Upper lobe of right lung (tissue), 1 donor: ENCODE measurements at places on chromosomes 1 and 21.

DNA sequence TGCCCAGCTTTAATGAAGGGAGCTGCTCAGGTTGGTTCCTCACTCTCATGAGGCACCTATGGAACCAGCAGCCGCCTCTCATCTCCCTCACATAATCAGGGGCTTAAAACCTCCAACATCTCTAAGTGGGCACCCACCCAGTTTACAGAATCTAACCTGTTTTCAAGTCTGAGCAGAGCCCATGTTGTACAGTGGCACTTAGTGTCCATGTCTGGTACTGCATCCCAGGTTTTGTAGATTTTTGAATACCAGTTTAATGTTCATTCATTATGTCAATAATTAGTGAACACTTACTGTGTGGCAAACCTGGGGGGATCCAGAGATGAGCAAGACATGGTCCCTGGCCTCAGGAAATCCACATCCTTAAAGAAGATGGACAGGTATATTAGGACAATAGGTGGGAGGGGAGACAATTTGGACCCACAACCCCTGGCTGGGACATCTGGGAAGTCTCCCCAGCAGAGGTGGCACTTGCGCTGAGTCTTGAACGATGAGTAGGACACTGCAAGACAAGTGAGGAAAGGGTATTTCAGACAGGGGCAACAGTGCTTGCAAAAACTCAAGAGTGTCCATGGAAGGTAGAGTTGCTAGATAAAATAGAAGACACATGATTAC is 83.3 kb downstream of the LACTBL1 start:
- no peaks in the 10 kb centered on the region for H3K4me1 ChIP-seq
- no peaks in the 10 kb centered on the region for H3K36me3 ChIP-seq
- H3K27ac ChIP-seq: no peak overlapping the region

GRCh38 chr21:14545906-14546480 is at the start of gene SAMSN1:
Gene SAMSN1 (minus strand): TSS chr21:14546315. CDS start chr21:14546261, 54 bp downstream.
- DNase-seq: no peak
- no peaks in the 10 kb centered on the region for H3K36me3 ChIP-seq
- H3K4me3 ChIP-seq: peak within 1 kb of the TSS; percentile 40
- H3K4me1 ChIP-seq: no peaks in the 10 kb centered on the region
- peak within 1 kb of the TSS; percentile 79 for H3K27ac ChIP-seq

DNA sequence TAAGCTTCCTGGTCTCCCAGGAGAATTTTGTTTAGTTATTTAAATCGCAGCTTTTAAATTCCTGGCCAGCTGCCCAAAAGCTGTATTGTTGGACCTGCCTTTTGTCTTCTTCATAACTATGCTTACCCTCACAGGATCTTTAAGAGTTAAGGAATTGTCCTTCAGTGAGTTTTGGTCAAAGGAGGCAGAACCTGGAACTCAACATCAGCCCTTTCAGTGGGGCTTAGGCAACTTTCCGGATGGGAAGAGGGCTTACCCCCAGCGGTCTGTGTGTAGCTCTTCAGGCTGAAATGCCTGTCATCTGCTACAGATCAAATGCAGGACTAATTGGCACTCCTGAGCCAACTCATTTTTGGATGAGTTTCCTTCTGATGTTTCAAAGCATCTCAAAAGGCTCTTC is 402.6 kb downstream of the SIPA1L2 start:
- H3K4me1 ChIP-seq: no peaks in the 10 kb centered on the region
- H3K27ac ChIP-seq: no peak overlapping the region
- no peak for DNase-seq

- H3K27me3 ChIP-seq: no peaks in the 10 kb centered on the region
- H3K36me3 ChIP-seq: no peaks in the 10 kb centered on the region
- peak overlapping the region; percentile 55 for H3K27ac ChIP-seq
- H3K4me1 ChIP-seq: peaks cover 21% of the 10 kb centered on the region
- no peak for DNase-seq
These were observed 1.4 kb upstream of the G0S2 start for GRCh38 chr1:209673631-209674417.

- no peak overlapping the region for H3K27ac ChIP-seq
- H3K4me3 ChIP-seq: no peak overlapping the region
- H3K27me3 ChIP-seq: no peaks in the 10 kb centered on the region
- peaks cover 63% of the 10 kb centered on the region for H3K36me3 ChIP-seq
These were observed 6.7 kb downstream of the CERS2 start for GRCh38 chr1:150967936-150968335.

DNA sequence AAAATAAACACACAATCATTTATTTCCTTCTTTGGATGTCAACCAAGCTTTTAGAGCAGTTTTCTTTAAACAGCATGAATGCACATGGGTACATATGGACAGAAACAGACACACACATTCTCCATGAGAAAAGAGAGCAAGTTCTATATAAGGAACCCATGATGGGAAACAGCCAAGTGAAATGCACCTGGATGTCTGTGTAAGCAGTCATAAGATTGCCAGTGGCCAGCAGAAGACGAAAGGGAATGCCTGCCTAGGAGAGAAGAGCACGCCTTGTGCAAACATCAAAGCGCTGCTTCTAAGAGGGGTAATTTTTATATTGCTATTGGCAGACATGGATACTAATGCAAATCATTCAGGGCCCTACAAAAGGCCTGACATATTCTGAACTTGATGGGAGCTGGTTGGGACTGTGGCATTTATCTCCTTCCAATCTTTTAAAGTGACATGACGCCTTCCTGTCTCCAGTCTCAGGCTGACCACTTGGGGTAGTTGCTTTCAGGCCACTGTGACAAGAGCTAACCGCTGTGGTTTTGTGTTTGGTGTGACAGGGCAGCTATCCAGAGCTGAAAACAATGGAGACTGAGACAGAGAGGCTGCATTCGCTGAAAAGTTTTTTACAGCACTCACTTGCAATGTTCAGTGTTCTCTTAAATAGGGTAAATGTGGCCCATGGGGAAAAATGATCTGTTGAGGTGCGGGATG is 75.0 kb upstream of the DPT start:
- no peak for DNase-seq
- no peaks in the 10 kb centered on the region for H3K4me1 ChIP-seq
- no peak overlapping the region for H3K27ac ChIP-seq
- no peaks in the 10 kb centered on the region for H3K27me3 ChIP-seq
- H3K36me3 ChIP-seq: no peaks in the 10 kb centered on the region
- no peak overlapping the region for H3K4me3 ChIP-seq

DNA sequence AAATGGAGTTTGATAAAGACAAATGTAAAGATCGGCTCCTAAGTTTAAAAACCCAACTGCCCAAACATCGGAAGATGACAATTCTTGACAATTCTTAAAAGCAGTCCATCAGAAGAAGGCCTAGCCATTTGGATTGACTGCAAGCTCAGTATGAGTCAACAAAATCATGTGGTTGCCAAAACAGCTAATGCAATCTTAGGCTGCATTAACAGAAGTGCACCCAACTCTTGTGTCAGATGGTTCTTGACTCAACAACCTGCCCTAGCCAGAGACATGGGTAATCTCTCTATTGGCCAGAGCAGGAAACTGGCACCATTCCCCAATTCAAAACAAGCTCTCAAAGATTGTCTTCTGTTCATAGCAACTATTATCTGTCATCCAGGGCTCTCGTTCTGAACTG is 9.9 kb upstream of the NCF2 start:
- no peaks in the 10 kb centered on the region for H3K36me3 ChIP-seq
- H3K4me1 ChIP-seq: no peaks in the 10 kb centered on the region
- no peaks in the 10 kb centered on the region for H3K27me3 ChIP-seq
- H3K27ac ChIP-seq: peak overlapping the region; percentile 1

GRCh38 chr21:14099570-14099969 is 111.2 kb downstream of the LIPI start:
- no peaks in the 10 kb centered on the region for H3K4me1 ChIP-seq
- no peak overlapping the region for H3K4me3 ChIP-seq
- no peak for DNase-seq
- H3K27me3 ChIP-seq: no peaks in the 10 kb centered on the region
- H3K27ac ChIP-seq: no peak overlapping the region

GRCh38 chr1:47675047-47675675 is 237.3 kb downstream of the FOXD2 start:
- no peaks in the 10 kb centered on the region for H3K4me1 ChIP-seq
- no peak overlapping the region for H3K4me3 ChIP-seq
- peak; percentile 21 for DNase-seq
- H3K27ac ChIP-seq: no peak overlapping the region
- no peaks in the 10 kb centered on the region for H3K27me3 ChIP-seq

- peaks cover 63% of the 10 kb centered on the region for H3K36me3 ChIP-seq
- no peak overlapping the region for H3K4me3 ChIP-seq
- H3K4me1 ChIP-seq: peaks cover 15% of the 10 kb centered on the region
- DNase-seq: peak; percentile 28
- no peaks in the 10 kb centered on the region for H3K27me3 ChIP-seq
These were observed 3.3 kb downstream of the POFUT2 start for GRCh38 chr21:45284456-45284741.

DNA sequence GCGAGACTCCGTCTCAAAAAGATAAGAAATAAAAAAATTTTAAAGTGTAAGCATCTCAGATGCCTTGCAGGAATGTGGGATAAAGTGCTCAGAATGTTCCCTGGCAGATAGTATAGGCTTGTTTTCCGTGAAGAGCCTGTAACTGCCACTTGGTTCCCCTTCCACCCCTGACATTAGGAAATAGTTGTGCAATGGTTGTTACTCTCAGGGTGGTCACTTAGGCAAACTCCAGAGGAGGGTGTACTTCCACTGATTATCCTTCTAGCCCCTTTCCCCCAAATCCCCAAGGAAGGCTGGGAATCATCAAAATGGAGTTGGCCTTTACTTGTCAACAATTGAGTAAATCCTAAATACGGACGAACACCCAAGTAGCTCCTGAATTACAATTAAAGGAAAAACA is 10.4 kb downstream of the RPL11 start:
- DNase-seq: no peak
- H3K36me3 ChIP-seq: peaks cover 67% of the 10 kb centered on the region
- no peak overlapping the region for H3K4me3 ChIP-seq
- peaks cover 14% of the 10 kb centered on the region for H3K4me1 ChIP-seq

GRCh38 chr21:41600961-41601572 is 93.1 kb upstream of the TMPRSS2 start:
- peak; percentile 57 for DNase-seq
- H3K4me3 ChIP-seq: no peak overlapping the region
- peaks cover 8% of the 10 kb centered on the region for H3K4me1 ChIP-seq
- H3K36me3 ChIP-seq: no peaks in the 10 kb centered on the region
- H3K27ac ChIP-seq: no peak overlapping the region
- no peaks in the 10 kb centered on the region for H3K27me3 ChIP-seq

- DNase-seq: no peak
- no peak overlapping the region for H3K27ac ChIP-seq
- no peak overlapping the region for H3K4me3 ChIP-seq
These were observed 201.9 kb downstream of the PLPP3 start for GRCh38 chr1:56377431-56377830.

- peaks cover 15% of the 10 kb centered on the region for H3K4me1 ChIP-seq
- no peak overlapping the region for H3K27ac ChIP-seq
- H3K4me3 ChIP-seq: no peak overlapping the region
- peaks cover 58% of the 10 kb centered on the region for H3K36me3 ChIP-seq
- no peaks in the 10 kb centered on the region for H3K27me3 ChIP-seq
- no peak for DNase-seq
These were observed 7.3 kb downstream of the KIAA2013 start for GRCh38 chr1:11918799-11919519.

- no peak overlapping the region for H3K27ac ChIP-seq
- no peak for DNase-seq
- H3K4me3 ChIP-seq: no peak overlapping the region
- H3K4me1 ChIP-seq: no peaks in the 10 kb centered on the region
- peaks cover 26% of the 10 kb centered on the region for H3K27me3 ChIP-seq
- H3K36me3 ChIP-seq: no peaks in the 10 kb centered on the region
These were observed 237.4 kb downstream of the LMX1A start for GRCh38 chr1:165119086-165119485.

DNA sequence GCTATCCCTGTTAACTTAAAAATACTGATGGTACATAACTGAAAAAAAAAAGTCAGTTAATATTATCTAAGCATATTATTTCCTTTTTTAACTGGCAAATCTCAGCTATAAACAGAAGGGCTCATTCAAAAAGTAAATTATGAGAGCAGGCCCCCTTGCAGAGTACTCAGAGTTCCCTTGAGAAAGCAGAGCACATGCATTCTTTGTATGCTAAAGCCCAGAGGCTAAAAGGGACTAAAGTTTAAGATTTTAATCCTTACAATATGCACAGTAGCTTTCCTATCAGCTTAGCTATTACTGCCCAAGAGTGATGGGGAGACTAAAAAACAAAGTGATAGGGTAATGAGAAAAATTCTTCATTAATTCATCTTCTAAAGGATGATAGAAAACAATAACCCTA is 18.5 kb downstream of the SLC16A1 start:
- H3K27me3 ChIP-seq: no peaks in the 10 kb centered on the region
- no peaks in the 10 kb centered on the region for H3K36me3 ChIP-seq
- DNase-seq: no peak
- peaks cover 9% of the 10 kb centered on the region for H3K4me1 ChIP-seq

- H3K36me3 ChIP-seq: no peaks in the 10 kb centered on the region
- H3K27ac ChIP-seq: no peak overlapping the region
- no peak for DNase-seq
- no peak overlapping the region for H3K4me3 ChIP-seq
- H3K4me1 ChIP-seq: no peaks in the 10 kb centered on the region
These were observed 71.0 kb downstream of the RALGPS2 start for GRCh38 chr1:178796013-178796412.

- H3K27ac ChIP-seq: no peak overlapping the region
- no peaks in the 10 kb centered on the region for H3K27me3 ChIP-seq
- no peak overlapping the region for H3K4me3 ChIP-seq
- no peak for DNase-seq
These were observed 90.5 kb upstream of the JAK1 start for GRCh38 chr1:65056866-65057265.

- peak; percentile 50 for DNase-seq
- H3K4me3 ChIP-seq: no peak overlapping the region
- no peak overlapping the region for H3K27ac ChIP-seq
- no peaks in the 10 kb centered on the region for H3K4me1 ChIP-seq
- no peaks in the 10 kb centered on the region for H3K27me3 ChIP-seq
These were observed 38.6 kb downstream of the KIAA1614 start for GRCh38 chr1:180951186-180951745.

- DNase-seq: peak; percentile 72
- no peaks in the 10 kb centered on the region for H3K36me3 ChIP-seq
- H3K27ac ChIP-seq: peak within 1 kb of the TSS; percentile 80
- no peaks in the 10 kb centered on the region for H3K27me3 ChIP-seq
- H3K4me3 ChIP-seq: peak within 1 kb of the TSS; percentile 35
These were observed at the start of gene PTAFR for GRCh38 chr1:28176492-28177470. Gene PTAFR (minus strand): TSS chr1:28176690. CDS start chr1:28151021, 25,669 bp downstream.

- no peak overlapping the region for H3K4me3 ChIP-seq
- no peak overlapping the region for H3K27ac ChIP-seq
- H3K27me3 ChIP-seq: no peaks in the 10 kb centered on the region
- no peaks in the 10 kb centered on the region for H3K4me1 ChIP-seq
These were observed 32.5 kb downstream of the IQGAP3 start for GRCh38 chr1:156539818-156540355.

- H3K4me1 ChIP-seq: peaks cover 9% of the 10 kb centered on the region
- peak; percentile 90 for DNase-seq
- no peak overlapping the region for H3K4me3 ChIP-seq
- H3K36me3 ChIP-seq: no peaks in the 10 kb centered on the region
- no peak overlapping the region for H3K27ac ChIP-seq
- H3K27me3 ChIP-seq: peaks cover 3% of the 10 kb centered on the region
These were observed 21.9 kb downstream of the RD3 start for GRCh38 chr1:211469938-211470529.

DNA sequence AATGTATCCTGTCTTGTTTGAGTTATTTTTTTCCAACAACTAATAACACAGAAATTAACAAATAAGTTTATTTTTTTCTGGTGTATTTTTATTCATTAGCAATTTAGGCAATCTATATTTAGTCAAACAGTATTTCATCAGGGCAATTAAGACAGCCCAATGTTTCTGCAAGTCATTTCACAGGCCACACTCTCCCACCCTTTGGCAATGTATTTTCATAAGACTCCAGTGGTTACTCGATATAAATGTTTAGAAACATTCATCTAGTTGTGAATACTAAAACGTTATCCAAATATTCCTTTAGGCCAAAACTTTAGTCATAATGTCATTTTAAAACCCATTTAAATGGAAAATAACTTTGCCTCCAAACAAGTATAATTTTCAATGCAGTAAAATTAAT is 142.1 kb downstream of the KCNT2 start:
- H3K4me1 ChIP-seq: no peaks in the 10 kb centered on the region
- H3K36me3 ChIP-seq: no peaks in the 10 kb centered on the region
- no peak for DNase-seq
- H3K27me3 ChIP-seq: no peaks in the 10 kb centered on the region
